ENCODE measurements at places on chromosomes 3 and 15. TPM values are rescaled to one million over a fixed set of nuclear protein-coding genes. Genes with fewer than 3 reads are reported as not detected.
A peak's percentile ranks its signal among the peaks of the same experiment; 100 is the strongest.

SEMA3F gene
- 29.8 TPM for total RNA-seq

AVEN gene
- total RNA-seq, result 16.8 TPM

BLOC1S6 gene
- total RNA-seq, result 67.4 TPM

DNA sequence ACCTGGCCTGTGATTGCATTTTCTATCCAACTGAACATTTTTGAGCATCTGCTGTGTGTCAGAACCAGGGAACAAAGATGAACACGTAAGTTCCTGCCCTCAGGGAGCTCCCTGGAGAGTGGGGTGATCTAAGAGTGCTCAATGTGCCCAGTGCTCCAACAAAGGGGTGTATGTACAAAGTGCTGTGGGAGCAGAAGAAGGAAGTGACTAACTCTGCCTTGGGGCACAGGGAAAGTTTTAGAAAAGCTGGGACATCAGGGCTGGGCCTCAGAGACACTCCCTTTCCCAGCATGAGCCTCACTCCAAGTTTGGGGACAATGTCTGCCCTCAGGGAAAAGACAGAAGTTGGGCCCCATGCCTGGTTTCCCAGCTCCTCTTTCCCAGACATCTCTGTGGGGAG, 27.6 kb upstream of the BNC1 start:
- no peak for DNase-seq

DNA sequence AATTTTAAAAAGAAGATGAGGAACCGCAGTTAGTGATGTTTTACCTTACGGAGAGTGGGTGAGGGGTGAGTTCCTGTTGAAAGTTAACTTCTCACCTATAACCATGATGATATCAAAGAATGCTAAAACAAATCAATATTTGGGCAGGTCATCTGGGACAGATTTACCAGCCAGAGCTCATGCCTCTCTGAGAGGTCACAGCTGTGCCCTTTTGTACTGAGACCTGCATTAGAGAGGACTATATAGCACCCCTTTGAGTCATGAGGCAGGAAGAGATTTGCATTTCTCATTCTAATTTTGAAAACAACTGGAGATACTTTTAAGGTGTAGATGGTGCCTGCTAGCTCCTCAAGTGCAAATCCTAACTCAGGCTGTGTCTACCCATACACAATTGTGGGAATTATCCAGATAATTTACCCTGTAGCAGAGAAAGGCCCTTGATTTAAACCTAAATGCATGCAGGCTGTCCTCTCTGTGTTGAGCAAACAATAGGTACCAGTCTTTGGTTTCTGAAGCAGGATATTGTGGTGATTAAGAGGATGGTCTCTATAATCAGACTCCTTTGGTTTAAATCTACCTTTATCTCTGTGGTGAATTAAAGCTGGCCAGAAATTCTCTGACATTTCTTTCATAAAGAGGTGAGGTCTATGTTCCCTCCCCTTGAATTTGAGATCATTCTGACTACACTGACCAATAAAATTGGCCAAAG, 5.8 kb upstream of the TM4SF4 start:
- no peak for DNase-seq

DNA sequence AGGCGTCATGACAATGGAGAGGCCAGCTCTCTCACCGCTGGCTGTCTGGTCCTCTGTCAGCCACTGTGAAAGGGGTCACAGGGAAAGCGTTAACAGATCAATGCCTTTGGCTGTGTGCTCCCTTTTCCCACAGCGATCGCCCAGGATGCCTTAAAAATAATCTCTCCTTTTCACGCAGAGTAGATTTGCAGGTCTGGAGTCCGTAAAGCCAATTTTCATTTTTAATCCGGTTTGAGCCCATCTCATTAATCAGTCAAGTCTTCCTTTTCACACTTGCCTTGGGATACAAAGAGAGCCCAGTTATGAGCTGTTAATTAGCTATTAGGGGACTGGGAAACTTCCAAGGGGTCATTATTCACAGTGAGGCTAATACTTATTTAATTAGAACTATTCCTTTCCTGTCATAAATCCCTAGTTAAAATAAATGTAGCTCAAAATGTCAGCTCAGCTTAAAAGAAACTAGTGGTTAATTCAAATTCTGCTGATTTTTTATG, 104.3 kb upstream of the RASGRP1 start:
- no peak for DNase-seq

DNA sequence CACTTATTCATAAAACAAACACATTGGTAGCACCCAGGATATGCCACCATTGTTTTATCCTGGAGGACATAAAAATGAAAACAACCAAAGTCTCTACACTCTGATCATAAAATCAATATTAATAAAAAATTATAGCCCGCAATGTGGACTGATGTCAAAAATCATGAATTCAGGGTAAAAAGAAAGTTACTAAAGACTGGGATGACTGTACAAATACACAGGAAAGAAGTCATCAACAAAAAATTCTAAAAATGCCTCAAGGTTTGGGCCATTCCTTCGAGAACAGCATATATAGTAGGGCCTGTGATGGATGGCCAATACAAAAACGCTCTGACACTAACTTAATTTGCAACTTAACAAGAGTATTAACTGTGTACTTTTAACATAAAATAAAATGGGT, 76.8 kb downstream of the THBS1 start:
- peak; percentile 40 for DNase-seq

DNA sequence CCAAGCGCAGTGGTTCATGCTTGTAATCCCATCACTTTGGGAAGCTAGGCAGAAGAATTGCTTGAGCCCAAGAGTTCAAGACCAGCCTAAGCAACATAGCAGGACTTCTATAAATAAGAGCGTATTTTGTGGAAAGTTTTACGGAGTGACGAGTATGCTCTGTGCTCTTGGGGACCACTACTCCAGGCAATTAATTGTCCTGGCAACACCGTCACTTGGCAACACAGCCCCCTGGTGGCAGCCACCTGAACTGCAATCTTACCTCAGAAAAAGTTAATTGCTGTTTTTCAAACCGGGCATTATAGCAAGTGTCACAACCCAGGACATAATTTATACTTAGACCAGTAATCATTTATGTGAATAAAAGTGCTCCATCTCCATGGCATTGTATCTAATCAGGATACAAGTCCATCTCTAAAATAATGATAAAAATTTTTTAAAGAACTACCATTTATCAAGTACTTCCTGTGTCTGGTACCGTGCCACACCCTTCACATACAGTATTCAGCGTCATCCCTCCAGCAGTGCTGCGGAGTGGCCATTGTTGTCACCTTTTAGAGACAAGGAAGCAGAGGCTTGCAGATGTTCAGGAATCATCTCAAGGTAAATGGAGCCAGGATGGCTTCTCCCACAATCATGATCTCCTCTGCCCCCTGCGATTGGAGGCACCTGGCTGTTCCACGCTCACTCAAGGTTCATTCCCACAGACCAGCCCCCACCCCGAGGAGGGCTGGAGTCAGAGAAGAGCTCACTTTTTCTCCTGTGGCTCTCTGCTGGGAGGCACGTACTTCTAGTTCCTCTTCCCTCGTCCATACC, 34.5 kb downstream of the PLA2G4D start:
- peak; percentile 61 for DNase-seq

- DNase-seq, result no peak
Measured at GRCh38 chr3:113193288-113193687, 18.1 kb upstream of the BOC start.

DNA sequence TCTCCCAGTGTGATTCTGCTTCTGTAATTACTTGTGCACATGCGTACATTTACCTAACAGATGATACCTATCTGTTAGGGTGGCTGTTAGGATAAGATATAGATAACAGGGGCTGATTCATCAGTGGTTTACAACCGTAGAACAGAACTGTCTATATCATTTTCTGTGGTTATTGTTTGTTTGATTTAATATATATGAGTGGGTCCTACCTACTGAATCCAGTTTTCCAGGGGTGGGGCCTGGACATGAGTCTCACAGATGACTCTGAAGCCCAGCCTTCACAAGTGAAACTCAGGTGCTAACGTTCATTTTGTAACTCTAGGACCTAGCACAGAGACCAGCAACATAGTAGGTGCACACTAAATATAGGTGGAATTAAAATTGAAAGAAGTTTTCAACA, 10.4 kb upstream of the ACAP2 start:
- no peak for DNase-seq

All from dermis microvascular lymphatic vessel endothelial cell (primary cell).